ENCODE measurements at places on chromosomes 7 and 10.
A peak's percentile ranks its signal among the peaks of the same experiment; 100 is the strongest.

GRCh38 chr7:22884911-22885788 lies 62.5 kb upstream of the TOMM7 start:
- DNase-seq = no peak

GRCh38 chr7:5360971-5361370 lies 62.7 kb downstream of the TNRC18 start:
- DNase-seq = no peak

DNA sequence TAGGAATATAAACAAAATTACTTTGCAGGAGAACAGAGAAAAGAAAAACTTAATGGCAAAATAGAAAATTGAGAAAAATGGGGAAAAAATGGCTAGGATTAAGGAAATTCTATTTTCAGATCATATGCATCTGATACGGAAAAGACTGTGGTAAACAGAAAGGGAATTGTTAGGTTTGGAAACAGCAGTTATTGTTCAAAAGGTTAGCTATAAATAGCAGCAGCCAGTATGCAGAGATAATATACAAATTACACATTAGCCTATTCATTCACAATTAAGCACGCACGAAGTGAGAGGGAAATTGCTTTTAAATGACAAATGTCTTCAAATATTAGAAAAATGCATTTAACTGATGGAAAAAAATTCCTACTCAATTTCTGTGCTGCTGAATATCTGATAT lies 224.1 kb upstream of the FAM3C start:
- DNase-seq = no peak

GRCh38 chr10:108434559-108435252 lies 1270.2 kb upstream of the SORCS1 start:
- DNase-seq = no peak

DNA sequence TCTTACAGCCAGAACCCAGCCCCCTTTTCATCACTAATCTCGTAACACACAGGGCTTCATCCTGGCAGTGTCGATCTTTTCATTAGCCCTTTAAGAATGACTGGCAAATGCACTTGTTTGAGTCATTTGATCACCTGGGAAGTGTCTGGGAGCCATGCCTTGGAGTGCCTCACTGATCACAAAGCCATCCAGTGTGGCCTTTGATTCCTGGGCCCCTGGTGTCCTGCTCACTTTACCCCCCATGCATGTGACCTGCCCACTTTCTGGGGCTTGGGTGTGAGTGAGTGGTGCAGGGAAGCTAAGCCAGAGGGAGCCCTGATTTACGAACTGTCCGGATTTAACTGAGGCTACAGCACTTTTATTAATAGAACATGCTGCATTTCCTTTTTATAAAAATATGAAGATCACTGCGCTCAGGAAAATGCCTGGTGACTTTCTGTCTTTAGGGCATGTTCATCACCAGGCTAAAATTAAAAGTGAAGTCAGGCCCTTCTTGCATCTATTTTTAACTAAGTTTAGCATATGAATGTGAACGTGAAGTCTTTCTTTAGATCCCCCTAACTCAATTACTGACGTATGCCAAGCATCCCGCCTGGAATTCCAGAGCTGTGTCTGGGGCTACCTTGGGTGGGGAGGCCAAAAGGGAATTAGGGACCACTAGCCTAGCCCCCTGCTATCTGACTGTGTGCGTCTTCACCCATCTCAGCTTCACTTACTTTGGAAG lies 23.6 kb downstream of the RBM20 start:
- no peak for DNase-seq

- no peak for DNase-seq
These were observed 130.5 kb downstream of the KLF6 start for GRCh38 chr10:3654496-3654895.

- no peak for DNase-seq
These were observed 79.7 kb downstream of the LHPP start for GRCh38 chr10:124541076-124541903.

- no peak for DNase-seq
These were observed 187.8 kb downstream of the PPP1R17 start for GRCh38 chr7:31874631-31875386.

GRCh38 chr10:119253433-119254174 lies 46.2 kb downstream of the GRK5 start:
- peak; percentile 23 for DNase-seq

DNA sequence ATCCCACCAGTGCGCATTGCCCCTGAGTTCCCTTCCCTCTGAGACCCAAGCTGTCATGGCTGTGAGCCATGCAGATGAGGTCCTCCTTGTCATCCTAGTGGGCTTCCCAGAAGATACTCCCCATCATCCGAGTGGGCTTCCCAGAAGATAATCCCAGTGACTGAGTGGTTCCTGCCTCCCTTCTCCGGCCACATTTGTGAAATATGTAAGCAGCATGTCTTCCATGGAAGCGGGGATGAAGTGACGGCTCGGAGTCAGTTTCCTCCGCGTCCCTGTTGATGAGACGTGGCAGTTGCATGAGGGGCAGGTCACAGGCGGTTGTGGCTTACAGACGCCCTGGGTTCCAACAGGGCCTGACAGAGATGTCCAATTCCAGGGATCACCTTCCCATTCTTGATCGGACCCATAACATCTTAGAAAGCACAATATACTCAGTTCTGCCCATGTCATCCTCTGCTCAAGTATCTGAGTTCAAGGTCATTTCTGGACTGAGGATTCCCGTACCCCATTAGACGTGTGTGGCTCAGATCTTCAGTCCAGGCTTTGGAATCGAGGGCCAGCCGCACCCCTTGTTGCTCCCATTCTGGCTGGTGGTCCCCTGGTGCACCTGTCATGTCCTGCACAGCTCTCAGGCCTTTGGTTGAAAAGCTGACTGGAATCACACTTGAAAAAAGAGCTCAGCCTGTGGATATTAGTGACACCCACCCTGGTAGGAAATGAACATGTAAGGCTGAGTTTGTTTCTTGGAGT lies 166.9 kb downstream of the PTPRN2 start:
- DNase-seq = no peak

DNA sequence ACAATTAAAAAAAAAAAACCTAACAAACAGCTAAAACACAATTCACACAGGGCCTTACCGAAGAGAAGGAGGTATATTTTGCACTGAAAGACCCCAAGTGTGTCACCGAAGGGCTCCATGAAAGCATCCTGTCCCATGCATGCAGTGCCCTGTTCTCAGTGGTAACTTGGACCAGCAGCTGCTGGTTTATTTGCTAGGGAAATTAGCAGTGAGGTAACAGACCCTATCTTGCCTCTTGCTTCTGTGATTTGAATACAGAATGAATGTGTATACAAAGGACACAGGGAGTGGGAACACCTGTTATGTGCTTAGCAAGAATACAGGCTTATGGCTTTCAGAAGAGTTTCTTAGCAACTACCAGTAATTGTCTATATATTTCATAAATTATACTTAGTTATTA lies at the start of gene HEPACAM2:
Gene HEPACAM2, minus strand, starts transcription at position 160 of the 400 bp plus-strand sequence.
- DNase-seq = no peak

DNA sequence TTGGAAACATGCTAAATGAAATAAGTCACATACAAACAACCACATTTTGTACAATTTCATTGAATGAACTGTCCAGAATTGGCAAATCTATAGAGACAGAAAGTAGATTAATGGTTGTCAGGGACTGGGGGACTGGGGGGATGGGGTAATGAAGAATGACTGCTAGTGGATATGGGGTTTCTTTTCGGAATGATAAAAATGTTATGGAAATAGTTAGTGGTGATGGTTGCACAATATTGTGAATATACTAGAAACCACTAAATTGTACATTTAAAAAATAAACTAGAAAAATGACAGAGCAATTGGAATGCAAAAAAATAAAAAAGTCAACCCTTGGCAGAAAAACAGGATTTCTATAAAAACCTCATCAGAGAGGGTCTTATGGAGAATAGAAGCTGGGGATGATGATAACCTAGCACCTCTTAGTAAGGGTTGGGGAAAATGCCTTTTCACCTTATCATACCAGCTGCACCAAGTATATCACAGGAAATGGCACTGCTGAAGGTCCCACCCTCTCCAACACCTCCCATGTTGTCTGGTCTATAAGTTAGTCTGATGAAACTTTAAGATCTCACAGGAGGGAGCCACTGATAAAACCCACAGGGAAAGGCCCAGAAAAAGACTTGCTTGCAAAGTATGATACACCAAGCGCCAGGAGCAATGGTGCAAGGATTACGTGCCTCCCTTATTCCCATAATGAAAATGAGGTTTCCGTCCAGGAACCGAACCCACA lies 23.1 kb upstream of the JAZF1 start:
- no peak for DNase-seq

DNA sequence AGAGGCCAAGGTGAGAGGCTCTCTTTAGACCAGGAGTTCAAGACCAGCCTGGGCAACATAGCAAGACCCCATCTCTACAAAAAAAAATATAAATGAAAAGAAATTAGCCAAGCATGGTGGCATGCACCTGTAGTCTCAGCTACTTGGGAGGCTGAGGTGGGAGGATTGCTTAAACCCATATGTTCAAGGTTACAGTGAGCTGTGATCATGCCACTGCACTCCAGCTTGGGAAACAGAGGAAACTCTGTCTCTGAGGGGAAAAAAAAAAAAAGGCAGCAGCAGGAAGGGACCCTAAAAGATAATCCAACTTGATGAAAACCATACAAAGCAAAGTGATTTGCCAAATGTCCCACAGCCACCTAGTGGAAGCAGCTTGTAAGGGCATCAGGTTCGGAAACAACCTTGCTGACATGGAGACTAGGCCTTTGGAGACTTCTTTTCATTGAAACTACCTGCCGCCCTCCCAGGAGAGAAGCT lies 15.6 kb upstream of the PBLD start:
- peak; percentile 16 for DNase-seq

DNA sequence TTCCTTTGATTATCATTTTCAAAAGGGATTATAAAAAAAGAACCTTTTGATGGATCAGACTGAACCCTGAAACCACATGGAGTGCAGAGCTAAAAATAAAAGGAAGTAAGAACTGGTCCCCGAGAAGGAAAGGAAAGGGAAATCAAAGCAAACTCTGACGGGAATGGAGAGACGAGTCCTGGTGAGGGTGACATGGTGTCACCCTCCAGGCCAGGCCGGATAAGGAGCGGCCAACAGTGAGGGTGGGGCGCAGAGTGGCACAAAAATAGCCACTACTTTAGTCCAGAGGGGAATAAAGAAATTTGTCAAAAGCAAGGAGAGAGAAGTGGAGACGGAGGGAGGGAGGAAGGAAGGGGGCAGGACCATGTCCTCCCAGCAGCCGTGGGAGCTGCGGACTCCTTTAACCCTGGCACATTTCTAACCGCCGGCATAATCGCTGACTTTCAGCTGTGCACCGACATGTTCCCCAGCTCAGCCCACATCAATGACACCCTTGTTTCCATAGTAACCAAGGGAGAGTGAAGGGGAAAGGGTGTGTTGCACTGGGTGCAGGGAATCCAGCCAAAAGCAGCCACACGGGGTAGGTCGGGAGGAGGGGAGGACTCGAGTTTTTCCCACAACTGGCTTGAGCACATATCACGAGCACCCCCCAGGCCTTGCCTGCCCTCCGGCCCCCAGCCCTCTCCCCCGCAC lies 29.7 kb downstream of the TRIM8 start:
- peak; percentile 19 for DNase-seq

DNA sequence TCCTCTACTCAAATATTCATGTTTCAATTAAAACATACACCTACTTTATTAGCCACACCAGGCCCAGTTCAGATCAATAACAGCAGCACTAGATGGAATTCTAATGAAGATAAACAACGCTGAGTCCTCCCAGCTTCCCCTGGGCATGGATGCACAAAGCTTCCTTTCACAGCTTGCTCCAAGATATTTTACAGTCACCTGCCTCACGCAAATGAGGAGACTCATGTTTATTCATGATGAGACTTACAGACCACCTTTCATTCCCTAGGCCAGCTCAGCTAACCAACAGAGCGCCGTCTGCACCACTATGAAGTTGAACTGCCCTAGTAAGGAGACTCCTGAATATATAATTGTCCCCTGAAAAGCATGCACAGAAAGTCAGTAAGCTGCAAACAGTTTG lies 283.0 kb upstream of the AOAH start:
- no peak for DNase-seq

GRCh38 chr10:132580143-132580542 lies 42.6 kb downstream of the INPP5A start:
- DNase-seq = no peak

DNA sequence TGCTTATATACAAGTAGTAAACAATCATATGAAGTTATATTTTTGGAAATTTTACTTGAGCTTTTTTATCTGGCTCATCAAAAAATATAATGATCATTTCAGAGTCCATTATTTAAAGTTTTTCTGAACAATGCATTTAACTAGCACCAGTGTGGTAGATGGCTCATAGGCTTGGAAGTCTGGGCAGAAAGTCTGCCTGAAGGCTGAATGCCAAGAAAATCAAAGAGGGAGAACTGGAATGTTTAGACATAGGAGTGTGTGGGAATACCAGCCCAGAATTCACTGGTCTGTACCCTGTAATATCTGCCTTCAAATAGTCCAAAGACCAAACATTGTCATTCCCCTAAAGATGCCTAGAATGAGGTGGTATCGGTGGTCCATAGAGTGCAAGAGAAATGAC lies 40.3 kb upstream of the ANK3 start:
- no peak for DNase-seq

Data from activated CD8-positive, alpha-beta memory T cell treated with anti-CD3 and anti-CD28 coated beads for 4 hours (primary cell).